Activated T-cell treated with anti-CD3 and anti-CD28 coated beads for 4 hours (primary cell): ENCODE measurements at places on chromosomes 1 and 21.

- no peak for DNase-seq
Observed at GRCh38 chr1:187631381-187631675, 802.6 kb downstream of the PLA2G4A start.

DNA sequence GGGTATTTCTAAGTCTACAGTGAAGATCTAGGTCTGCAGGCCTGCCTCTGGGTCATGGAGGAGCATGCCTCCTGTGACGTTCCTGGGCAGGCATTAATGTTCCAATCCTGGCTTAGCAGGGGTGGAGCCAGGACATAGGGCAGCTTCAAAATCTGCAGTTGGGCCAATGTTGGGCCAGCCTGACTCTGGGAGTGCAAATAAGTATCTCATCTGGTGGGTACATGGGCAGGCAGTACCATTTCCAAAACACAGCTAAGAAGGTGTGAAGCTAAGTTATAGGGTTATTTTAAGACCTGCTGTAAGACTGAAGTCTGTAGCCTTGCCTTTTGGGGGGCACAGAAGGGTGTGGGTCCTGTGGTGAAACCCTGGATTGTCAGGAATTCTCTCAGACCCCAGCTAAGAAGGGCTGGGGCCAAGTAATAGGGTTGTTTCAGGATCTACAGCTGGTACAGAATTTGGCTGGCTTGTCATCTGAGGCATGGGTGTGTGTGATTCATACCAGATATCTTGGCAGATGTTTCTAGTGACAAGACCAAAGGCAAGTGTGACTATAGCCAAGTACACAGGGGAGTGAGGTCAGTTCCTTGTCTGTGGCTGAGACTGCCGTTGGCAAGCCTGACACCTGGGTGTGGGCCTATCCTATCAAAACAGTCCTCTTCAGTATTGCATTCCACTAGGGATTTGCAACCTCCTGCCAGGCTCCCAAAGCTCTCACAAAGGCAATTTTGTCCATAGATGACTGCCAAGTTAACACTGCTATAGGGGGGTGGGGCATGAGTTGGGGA, 468.7 kb upstream of the B3GALT2 start:
- no peak for DNase-seq

GRCh38 chr1:214573386-214574318, 22.2 kb upstream of the PTPN14 start:
- DNase-seq, result no peak

- no peak for DNase-seq
Observed at GRCh38 chr1:157151073-157151472, 12.9 kb upstream of the ETV3 start.

- no peak for DNase-seq
Observed at GRCh38 chr1:170030212-170030611, 44.3 kb downstream of the KIFAP3 start.

DNA sequence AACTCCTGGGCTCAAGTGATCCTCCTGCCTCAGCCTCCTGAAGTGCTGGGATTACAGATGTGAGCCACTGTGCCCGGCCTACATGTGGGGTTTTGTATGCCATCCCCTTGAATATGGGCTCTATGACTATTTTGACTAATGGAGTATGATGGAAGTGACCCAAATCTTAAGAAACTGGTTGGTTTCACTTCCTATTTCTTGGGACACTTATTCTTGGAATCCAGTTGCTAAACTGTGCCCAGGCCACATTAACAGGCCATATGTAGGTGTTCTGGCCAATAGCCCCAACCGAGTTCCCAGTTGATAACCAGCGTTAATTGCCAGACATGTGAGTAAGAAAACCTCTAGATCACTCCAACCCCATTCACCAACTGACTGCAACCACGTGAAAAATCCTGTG, 36.3 kb upstream of the CLIC4 start:
- no peak for DNase-seq

GRCh38 chr21:33578959-33579542, 9.4 kb downstream of the DONSON start:
- no peak for DNase-seq

DNA sequence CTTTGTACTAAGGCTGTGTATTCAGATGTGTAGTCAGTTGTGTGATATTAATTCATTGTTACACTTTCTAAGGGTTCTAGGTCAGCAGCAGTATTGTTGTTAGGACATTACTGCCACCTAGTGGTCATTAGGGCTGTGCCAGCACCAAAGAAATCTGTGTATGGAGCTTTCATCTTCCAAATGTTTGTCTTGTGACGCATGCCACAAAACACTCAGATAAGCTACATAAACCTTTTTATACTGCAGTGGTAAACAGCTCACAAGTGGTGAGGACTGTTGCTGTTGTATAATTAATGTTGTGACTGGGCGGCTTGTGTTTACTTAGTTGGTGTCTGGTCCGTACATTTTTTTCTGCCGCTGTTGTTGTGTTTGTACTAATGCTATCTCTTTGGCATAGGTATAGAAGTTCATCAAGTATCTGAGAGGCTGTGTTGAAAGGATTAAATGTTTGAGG, 51.7 kb downstream of the S1PR1 start:
- DNase-seq, result peak; percentile 56

- no peak for DNase-seq
Observed at GRCh38 chr1:209787551-209787950, 3.2 kb upstream of the C1orf74 start.

DNA sequence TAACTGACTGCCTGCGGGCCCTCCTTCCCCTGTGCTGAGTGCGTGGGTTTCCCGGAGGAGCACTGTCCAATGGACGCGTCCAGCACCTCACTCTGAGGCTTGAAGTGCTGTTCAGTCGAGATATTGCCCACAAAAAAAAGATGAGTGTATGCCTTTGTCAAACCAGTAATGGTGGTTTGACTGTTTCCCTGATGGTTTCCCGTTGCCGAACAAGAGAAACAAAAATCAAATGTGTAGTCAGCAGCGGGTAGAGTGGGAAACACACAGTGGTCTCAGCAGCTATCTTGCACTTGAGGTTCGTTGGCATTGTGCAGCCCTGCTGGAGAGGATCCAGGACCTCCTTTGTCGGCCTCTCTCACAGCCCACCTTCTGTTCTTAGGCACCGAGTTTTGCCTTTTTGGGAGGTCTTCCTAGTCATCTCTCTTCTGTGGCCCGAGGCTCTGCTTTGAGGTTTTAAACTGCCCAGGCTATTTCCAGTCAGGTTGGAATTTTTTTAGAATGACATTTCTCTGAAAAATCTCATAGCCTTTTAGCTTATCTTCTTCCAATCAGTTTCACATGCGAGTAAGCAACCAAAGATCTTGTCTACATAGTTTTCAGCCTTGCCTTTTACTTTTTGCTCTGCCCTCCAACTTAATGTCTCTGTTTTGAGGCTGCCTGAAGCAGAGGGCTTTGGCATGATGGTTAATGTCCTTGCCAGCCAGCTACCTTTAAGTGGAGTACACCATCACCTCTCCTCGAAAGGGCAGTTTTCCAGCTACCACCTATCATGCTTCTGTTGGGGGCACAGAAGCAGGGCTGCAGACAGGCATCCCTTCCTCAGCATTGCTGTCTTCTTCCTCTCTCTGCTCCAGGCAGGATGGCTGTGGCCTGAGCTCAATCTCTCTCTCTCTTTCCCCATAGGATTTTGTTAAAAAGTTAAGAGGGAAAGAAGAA, 132.3 kb downstream of the URB2 start:
- DNase-seq, result no peak

GRCh38 chr1:66288048-66288447, 245.9 kb upstream of the SGIP1 start:
- no peak for DNase-seq

GRCh38 chr1:51927029-51927428, 48.5 kb upstream of the NRDC start:
- DNase-seq, result no peak

DNA sequence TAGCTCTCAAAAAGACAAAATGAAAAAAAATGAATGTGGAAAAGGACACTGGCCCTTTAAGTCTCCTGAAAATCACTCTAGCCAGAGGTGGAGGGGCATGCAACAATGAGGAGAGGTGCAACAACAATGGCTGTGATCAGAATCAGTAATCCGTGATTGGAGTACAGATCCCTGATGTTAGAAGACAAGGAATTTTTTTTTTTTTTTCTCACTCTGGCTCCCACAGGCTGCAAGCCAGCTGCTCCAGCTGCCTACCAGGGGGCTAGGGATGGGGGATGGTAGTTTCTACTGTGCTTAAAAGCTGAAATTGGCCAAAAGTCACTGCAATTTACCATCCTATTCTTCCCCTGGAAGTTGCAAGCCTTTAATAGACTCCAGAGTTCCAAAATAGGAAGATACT, 54.5 kb downstream of the STYXL2 start:
- DNase-seq, result no peak

DNA sequence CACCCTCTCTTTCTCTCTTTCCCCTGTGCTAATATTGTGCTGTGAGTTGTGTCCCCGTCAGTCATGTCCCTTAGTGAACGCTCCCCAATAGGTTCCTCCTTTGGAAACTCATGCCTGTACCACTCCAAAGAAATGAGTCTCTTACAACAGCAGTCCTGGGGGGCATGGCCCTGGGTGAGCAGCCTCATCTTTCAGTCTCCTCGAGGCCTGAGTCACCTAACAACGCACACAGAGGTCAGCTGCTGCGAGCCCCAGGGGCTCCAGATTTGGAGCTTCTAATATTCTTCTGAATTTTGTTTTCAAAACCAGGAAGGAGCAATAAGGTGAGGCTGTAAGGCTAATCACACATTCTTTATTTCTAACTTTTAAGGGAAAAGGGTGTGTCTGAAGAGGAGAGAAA, 30.5 kb upstream of the ZBTB8A start:
- no peak for DNase-seq

DNA sequence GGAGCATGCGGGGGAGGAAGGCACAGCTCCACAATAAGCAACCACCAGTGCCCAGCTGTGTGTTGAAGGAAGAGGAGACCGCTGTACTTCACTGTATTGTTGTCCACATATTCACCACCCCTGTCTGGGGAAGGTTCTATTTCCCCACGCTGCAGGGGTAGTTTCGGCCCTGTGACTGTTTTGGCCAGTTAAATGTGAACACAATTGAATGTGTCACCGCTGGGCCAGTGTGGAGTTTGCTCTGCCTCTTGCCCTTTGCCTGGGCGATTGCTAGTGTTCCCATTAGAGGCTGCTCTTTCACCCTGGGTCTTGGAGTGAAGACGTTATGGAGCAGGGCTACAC, 32.6 kb downstream of the UBE4B start:
- DNase-seq, result no peak

- DNase-seq, result no peak
Observed at GRCh38 chr1:247574236-247574635, 13.9 kb upstream of the OR2G2 start.

- DNase-seq, result no peak
Observed at GRCh38 chr1:219124163-219124562, 49.5 kb upstream of the LYPLAL1 start.
